NCI-H1436 treated with DMSO at 0.1 percent for 48 hours (cell line): ENCODE measurements at places on chromosomes 12 and 14.

DNA sequence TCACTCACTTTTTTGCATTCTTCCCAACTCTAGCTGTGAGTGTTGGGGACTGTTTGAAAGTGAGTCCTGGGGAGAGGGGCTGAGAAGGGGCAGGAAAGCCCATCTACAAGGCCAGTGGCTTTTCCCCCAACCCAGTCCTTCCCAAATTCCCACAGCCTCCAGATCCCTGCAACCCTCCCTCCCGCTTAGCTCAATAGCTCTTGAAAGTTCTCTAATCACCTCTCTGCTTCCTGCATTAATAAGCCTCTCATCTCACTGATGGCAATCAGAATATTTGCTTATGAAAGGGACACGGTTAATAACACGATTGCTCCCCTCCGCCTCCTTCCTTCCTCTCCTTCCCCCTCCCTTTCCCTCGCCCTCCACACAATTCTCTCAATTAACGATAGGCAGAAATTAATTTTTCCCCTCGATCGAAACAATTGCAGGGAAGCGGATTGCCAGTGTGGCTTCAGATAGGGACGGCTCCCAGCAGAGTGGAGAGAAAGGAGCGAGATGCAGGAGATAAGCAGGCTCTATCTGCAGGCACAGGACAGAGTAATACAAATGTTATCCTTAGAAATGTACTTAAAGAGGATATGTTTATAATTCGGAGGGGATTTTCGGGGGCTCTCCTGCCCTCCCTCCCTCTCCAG, 15.1 kb upstream of the GPATCH2L start:
- DNase-seq, result no peak

DNA sequence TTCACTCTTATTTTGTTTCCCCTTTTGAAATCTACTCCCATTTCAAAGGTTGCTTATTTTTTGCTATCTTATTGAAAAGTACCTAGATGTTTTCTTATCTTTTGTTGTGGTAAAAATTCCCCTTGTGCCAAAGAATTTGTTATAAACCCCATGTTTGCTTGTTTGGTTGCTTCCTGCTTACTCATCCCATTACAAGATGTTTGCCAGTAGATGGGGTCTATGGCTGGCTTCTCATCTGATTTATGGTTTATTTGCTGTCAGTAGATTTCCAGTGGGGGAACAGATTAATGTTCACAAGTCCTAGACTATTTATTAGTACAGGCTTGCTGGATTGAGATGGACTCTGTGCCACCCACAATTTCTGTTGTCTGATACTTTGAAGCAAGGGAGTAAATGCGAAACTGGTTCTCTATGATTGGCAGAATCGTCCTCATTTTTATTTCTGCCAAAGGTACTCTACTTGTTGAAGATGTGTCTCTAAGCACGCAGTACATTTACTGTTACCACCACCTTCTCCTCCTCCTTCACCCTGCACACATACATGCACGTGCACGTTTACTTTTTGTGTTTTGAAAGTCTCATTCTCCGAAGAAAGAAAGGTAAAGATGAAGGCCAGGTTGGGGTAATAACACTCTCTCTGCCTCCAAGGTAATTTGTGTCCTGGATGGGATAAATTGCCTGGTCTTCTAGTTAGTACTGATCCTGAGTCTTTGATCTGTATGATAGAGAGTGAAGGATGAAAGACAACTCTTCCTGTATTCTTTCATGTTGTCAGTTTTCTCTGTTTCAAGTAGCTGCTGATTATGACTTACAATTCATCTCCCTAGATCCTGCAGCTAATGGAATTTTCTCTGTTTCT, 117.2 kb upstream of the ATP2B1 start:
- no peak for DNase-seq

DNA sequence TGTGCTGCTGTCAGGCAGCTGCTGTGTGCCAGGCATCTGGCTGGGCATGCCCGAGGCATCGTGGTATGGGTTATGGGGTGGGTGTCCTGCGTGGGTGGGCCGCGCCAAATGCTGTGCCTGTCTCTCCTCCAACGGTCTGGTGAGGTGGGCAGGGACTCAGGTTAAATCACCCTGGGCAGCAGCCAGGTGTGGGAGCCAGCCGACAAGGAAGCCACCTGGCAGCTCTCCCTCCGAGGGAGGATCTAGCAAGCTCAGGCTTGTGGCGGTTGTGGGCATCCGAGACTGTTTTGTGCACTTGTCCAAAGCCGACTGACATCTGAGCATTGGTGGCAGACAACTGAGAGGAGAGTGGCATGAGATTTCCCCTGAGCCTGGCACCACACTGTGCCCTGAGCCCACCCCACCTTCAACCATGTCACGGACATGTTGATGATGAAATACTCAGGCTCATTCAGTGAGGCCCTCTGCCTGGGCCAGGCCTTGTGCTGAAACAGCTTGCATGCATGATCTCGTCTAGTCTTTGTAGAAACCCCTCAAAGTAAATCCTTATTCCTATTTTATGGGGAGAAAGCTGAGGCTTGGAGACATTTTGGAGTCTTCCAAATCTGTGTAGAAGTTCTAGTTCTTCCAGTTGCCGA, 181.8 kb upstream of the MYL2 start:
- no peak for DNase-seq

- no peak for DNase-seq
Measured at GRCh38 chr14:95287176-95287754, 32.4 kb downstream of the CLMN start.

GRCh38 chr12:52800259-52800917, 4.5 kb upstream of the KRT3 start:
- no peak for DNase-seq

DNA sequence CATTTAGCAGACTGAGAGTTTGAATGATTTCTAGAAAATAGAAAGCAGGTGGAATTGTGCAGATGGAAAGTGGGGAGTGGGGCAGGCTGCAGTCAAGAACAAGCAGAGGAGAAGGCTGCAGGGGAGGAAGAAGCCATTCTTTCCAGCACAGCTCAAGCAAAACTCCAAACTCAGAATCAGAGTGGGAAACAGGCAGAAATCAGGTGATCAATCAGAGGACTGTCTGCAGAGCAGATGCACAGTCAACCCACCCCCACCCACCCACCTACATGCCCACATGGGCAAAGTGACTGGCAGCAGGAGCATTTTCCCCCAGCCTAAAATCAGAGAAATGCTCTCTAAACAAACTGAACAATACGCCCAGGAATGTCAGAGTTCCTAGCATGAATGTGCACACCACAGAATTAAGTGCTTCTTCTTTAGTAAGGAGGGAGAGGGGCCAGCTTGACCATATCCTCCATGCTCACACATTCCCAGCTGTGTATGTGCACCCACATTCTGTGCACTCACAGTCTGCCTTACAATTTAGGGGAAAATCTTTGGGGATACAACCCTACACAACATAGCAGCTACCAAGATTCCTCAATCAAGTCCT, 194.1 kb upstream of the PLEKHA5 start:
- no peak for DNase-seq

GRCh38 chr14:74955229-74956026, at the start of gene PGF:
Gene PGF, minus strand, starts transcription at chr14:74955597. Its CDS starts 355 bp downstream, at chr14:74955242.
- no peak for DNase-seq

DNA sequence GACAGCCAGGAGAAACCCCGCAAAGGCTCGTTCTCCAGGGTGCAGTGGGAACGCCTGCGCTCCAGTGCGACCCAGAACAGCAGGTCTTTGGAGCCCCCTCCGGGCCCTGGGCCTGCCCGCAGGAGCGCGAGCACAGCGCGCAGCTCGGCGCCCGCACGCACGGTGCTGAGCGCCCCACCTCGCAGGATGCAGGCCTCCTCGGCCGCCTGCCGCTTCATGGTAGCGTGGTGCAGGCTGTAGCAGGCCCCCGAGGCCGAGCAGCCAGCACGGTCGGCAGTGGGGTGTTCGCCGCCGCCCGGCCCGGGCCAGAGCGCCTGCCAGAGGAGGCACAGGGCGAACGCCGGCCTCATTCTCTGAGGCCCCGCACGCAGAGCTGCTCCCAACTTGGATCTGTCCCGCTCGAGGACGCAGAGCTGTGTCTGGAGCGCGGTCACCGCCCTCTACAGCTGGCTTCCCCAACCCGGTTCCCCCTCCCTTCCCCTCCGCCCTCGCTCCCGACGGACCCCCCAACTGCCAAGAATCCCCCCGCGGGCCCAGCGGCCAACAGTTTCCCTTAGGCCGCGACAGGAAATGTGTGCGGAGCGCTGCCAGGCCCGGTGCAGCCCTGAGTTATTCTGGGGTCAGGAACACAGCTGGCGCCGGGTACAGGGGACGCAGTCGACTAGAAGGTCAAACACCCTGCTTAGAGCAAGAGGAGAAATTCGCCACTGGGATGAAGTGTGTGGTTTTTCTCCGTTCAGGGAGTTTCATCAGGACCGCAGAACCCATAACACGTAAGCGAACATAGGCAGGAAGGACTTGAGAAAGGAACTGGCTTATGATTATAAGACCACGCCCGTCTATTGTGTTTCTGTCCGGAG, at the start of gene CLEC14A:
CLEC14A (minus strand) TSS at position 421 of the 860 bp plus-strand sequence; CDS start at position 350, 71 bp downstream.
- no peak for DNase-seq

DNA sequence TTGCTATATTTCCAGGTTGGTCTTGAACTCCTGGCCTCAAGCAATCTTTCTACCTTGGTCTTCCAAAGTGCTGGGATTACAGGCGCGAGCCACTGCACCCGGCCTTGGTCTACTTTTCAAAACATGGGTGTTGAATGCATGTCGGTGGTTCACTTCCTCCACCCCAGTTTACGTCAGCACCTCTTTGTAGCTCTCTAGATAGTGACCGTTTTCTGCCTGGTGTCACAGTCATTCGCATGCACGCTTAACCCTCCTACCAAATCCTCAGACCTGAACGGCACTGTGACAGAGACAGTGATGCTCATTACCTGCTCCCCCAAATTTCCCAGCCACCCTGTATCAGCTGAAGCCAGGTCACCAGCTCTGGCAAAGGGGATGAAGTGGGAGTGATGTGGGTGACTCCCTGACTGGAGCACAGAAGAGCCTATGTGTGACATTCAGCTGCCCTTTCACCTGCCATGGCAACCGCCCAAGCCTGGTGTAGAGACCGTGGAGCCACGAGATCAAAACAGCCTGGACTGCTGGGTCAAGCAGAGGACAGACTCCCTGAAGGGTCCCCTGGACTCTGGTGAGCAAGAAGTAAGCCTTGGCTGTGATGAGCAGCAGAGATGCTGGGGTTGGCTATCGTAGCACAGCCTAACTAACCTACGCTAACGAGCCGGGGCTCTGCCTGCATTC, 66.2 kb upstream of the GPR68 start:
- no peak for DNase-seq

- DNase-seq, result no peak
Measured at GRCh38 chr12:100302081-100302480, 35.1 kb downstream of the SCYL2 start.
